ENCODE measurements at places on chromosomes 2 and 18.

GRCh38 chr2:168913495-168913894 is 12.4 kb downstream of the G6PC2 start:
- no peak for DNase-seq

GRCh38 chr2:85743304-85743978 is 10.3 kb upstream of the ATOH8 start:
- DNase-seq = no peak

DNA sequence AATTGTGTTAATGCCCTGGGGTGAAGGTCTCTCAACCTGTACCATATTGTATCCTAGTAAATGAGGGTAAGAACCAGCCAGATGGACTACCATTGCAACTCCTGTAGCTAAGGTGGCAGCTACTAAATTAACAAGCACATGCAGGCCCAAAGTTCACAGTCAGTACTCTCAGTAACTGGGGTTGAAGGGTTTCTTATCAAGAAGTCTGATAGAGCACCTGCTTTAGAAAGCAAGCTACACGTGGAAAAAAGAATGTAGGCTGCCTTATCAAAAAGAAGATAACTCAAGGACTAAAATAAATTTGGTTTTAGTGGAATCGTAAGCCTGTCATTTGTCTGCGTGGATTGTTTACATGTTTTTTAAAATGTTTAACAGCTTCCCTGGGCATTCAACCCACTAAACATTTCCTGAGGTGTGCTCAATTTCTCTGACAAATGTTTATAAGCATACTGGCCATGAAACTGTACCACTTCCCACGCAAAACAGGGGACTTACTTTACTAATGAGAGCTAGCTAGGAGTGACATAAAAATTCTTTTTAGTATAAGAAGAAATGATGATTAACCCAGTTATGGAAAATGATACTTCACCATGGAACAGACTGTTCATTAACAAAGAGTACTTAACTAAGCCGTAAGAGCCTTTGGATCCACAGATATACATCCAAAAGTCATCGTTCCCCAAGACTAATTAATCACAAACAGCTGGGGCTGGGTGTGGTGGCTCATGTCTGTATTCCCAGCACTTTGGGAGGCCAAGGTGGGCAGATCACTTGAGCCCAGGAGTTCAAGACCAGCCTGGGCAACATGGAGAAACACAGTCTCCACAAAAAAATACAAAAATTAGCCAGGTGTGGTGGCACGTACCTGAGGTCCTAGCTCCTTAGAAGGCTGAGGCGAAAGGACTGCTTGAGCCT is 36.5 kb downstream of the LPIN2 start:
- peak; percentile 77 for DNase-seq

DNA sequence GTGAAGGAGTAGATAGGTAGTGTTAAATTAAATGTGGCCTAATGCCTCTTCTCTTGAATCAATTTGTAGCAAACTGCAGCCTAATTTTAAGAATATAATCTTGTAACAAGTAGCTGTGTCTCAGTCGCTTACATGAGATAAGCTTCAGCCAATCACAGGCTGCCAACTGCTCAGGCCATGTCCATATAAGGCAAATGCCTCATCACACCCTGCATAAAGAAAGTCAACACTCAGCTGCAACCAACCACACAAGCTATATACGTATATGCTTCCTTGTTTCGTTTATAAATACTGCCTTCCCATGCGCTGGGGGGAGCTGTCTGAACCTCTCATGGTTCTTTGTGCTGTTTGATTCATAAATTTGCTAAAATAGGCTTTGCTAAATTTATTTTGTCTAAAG is 476.3 kb downstream of the TRIB2 start:
- DNase-seq = peak; percentile 10

GRCh38 chr2:201415149-201415548 is 36.1 kb downstream of the TRAK2 start:
- no peak for DNase-seq

DNA sequence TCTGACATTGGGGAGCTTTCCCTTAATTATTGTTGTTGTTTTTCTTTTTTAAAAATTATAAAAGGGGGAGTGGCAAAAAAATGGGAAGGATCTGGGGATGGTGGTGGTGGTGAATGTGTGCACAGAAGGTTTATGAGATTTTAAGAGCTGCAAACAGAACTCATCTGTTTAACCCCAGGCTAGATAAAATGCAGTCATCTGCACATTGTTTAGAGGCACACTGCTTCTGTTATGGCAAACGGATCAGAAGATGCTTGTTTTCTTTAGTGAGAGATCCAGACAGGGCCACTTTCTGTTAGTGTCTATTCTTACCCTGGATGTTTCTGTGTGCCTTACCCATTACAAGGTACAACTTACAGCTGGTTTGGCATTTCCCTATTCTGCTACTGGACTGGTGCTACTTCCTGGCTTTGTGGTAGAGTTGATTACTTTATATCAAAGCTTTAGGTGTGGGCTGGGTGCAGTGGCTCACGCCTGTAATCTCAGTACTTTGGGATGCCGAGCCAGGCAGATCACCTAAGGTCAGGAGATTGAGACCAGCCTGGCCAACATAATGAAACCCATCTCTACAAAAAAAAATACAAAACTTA is 68.2 kb upstream of the NRP2 start:
- no peak for DNase-seq

- DNase-seq = no peak
Measured at GRCh38 chr2:120243211-120243610, 9.4 kb upstream of the RALB start.

GRCh38 chr2:164810843-164811242 is 30.8 kb downstream of the COBLL1 start:
- peak; percentile 57 for DNase-seq

DNA sequence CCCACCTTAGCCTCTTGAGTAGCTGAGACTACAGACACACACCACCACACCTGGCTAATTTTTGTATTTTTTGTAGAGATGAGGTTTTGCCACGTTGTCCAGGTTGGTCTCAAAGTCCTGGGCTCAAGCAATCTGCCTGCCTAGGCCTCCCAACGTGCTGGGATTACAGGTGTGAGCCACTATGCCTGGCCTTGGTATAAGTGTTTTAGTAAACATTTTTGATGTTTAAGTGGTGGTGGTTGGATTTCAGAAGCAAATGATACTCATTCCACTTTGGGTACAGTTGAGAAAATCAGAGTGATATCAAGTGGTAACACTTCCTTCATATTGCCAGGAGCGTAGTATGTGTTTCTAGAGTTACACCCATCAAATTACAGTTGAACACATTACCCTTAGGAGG is 25.4 kb downstream of the ACADL start:
- no peak for DNase-seq

GRCh38 chr2:107222466-107222865 is 336.5 kb upstream of the ST6GAL2 start:
- no peak for DNase-seq

DNA sequence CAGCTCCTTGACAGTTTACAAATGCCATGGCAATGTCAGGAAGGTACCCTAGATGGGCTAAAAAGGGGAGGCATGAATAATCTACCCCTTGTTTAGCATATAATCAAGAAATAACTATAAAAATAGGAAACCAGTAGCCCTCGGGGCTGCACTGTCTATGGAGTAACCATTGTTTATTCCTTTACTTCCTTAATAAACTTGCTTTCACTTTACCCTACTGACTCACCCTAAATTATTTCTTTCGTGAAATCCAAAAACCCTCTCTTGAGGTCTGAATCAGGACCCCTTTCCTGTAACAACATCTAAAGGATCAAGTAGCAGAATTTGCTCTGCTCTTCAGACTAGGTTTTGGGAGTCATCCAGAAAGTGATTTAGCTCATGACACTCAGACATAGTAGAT is 43.7 kb downstream of the CD8B2 start:
- DNase-seq = no peak

DNA sequence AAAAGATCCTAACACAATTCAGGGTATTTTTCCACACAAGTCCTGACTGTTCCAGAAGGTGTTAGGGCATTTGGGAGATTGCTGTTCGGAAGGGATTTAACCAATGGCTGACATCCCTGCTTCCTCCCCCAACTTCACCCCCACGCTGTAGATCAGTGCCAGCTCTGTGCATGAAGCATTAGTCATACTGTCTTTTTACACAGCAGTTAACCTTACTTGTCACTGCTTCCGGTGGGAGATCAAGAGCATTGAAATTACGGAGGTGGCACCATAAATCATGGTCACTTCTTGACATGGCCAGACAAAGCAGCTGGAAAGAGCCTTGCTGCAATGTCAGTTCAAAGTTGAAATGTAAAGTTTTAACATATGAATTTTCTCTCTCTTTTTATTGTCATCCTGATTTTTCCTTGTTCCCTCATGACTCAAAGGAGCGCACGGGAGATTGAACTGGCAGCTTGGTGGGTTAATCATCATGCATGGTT is 70.2 kb downstream of the HRH4 start:
- peak; percentile 69 for DNase-seq

GRCh38 chr2:235421618-235422017 is 72.2 kb upstream of the AGAP1 start:
- no peak for DNase-seq

- no peak for DNase-seq
Measured at GRCh38 chr2:197711578-197711977, 6.4 kb downstream of the MARS2 start.

DNA sequence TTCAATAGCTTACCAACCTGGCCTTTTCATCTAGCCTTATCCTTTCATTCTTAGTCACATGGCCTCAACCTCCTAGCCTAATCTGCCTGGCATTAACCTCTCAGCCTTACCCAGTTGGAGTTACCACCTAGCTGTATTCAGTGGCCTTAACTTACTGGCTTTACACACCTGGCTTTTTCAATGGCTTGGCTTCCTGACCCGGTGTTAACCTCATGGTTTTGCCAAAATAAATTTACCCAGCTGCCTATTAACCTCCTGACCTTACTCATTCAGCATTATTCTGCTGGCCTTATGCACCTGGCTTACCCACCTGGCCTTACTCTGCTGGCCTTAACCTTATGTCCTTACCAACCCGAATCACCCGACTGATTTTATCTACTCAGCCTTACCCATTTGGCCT is 135.5 kb upstream of the ZSWIM2 start:
- no peak for DNase-seq

- DNase-seq = no peak
Measured at GRCh38 chr2:213105212-213105611, 46.2 kb downstream of the IKZF2 start.
